ENCODE measurements at places on chromosomes 1 and 21.

DNA sequence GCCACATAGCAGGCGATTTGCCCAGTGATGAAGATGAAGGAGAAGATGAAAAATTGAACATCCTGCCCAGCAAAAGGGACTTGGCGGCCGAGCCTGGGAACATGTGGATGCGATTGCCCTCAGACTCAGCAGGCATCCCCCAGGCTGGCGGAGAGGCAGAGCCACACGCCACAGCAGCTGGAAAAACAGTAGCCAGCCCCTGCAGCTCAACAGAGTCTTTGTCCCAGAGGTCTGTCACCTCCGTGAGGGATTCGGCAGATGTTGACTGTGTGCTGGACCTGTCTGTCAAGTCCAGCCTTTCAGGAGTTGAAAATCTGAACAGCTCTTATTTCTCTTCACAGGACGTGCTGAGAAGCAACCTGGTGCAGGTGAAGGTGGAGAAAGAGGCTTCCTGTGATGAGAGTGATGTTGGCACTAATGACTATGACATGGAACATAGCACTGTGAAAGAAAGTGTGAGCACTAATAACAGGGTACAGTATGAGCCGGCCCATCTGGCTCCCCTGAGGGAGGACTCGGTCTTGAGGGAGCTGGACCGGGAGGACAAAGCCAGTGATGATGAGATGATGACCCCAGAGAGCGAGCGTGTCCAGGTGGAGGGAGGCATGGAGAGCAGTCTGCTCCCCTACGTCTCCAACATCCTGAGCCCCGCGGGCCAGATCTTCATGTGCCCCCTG lies 3.3 kb downstream of the ZBTB18 start:
- no peak for DNase-seq

GRCh38 chr1:86872086-86872485 lies 41.8 kb downstream of the SELENOF start:
- no peak for DNase-seq

DNA sequence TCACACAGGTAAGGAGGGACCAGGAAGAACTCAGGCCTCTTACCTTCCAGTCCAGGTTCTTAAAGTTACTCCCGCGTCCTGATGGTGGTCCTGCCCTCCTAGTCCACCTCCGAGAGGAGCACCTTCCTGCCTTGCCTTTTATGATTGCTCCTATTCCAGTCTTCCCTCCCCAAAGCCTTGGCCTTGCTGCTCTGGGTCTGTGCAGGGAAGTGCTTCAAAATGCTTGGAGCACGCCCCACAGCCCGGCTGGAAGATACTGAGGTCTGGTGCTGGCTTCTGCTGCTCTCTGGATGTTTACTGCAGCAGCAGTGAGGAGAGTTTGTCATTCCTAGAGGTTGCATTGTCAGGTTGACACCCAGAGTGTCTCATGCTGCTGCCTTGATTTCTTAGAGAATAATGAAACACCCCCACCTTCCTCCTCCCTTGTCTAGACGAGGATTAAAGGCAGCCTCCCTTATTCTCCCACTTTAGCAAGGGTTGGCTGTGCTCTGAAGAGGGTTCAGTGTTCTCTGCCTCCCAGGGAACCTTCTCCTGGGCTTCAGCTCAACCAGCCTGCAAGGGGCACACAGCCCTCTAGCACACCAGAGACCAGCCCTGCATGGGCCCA lies 142.2 kb upstream of the CACNA1E start:
- no peak for DNase-seq

- DNase-seq: peak; percentile 51
These were observed at the start of gene DVL1 for GRCh38 chr1:1349256-1350012. Gene DVL1 (minus strand): TSS chr1:1349418. CDS start chr1:1349065, 353 bp downstream.

- DNase-seq: no peak
These were observed 44.4 kb downstream of the SMG7 start for GRCh38 chr1:183516725-183517124.
